ENCODE measurements at places on chromosomes 16 and 17.

DNA sequence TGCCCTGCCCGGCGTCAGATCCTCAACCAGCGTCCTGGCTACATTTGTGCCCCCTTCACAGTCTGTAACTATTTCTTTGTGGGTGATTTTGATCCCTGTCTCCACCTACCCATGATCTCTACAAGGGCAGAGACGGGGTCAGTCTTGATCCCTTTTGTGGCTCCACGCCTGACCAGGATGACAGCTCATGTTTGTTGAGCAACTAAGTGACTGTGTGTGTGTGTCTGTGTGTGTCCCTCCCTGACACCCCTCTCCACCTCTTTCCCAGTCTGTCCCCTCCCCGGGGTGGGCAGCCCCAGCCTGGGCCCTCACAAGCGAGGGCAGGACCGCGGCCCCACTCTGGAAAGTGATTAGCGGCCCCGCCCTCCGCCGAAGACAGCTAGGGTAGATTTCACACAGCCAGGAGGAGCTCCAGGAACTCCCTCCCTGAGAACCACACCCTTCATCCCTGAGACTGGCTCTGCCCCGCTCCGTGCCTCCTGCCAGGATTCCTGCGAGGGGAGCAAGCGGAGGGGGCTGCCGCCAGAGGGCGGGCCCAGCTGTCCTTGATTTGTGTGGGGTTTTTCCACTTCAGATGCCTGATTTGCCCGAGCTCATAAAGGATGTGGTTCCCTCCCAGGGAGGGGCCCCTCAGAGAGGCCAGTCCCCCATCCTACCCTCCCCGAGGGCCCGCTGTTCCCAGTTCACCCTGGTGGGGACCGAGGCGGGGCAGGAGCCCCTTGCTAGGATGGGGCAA, 5.3 kb upstream of the HS3ST6 start:
- no peak for DNase-seq

GRCh38 chr17:34219405-34219804, 35.7 kb upstream of the CCL2 start:
- no peak for DNase-seq

DNA sequence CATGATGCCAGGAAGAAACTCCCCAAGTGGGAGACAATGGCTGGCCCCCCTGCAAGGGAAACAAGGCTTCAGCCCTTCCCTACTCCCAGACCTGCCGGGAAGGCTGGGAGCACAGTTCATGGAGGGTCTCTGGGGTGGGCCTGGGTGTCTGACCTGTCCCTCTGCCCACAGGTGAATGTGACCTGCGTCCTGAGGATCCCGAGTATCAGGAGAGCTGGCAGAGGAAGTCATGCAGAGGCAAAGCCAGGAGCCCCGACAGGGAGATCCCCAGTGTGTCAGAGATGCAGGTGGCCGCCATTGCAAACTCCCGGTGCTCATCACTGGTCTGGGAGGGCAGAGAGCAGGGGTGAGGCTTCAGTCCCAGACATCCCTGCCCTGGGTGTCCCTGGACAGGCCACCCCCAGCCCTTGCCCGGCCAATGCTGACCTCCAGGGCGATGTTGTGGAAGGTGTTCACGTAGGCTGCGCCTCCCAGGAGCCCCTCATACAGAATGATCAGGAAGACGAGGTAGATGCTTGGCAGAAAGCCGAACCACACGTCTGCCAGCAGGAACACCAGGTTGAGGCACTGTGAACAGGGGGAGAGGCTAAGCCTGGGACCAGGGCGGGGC, 5.3 kb upstream of the NPIPB7 start:
- no peak for DNase-seq

- no peak for DNase-seq
Observed at GRCh38 chr17:42111871-42112551, 503 bp downstream of the DHX58 start.

- no peak for DNase-seq
Observed at GRCh38 chr16:78433116-78433515, 333.7 kb downstream of the WWOX start.

- DNase-seq: peak; percentile 59
Observed at GRCh38 chr17:31008374-31009041, 37.7 kb downstream of the RNF135 start.
